ENCODE measurements at places on chromosomes 11 and 22.
A peak's percentile ranks its signal among the peaks of the same experiment; 100 is the strongest.

DNA sequence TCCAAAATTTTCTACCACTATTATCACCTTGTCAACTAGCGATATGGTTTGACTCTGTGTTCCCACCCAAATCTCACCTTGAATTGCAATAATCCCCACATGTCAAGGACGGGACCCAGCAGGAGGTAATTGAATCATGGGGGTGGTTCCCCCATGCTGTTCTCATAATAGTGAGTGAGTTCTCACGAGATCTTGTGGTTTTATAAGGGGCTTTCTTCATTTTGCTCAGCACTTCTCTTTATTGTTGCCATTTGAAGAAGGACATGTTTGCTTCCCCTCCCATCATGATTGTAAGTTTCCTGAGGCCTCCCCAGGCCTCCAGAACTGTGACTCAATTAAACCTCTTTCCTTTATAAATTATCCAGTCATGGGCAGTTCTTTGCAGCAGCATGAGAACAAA is 73.5 kb upstream of the ZC3H12C start:
- no peak overlapping the region for H3K27ac ChIP-seq
- H3K27me3 ChIP-seq = peaks cover 5% of the 10 kb centered on the region
- H3K4me1 ChIP-seq = no peaks in the 10 kb centered on the region
- no peak overlapping the region for H3K4me3 ChIP-seq
- H3K36me3 ChIP-seq = no peaks in the 10 kb centered on the region

GRCh38 chr11:69398529-69399492 is 82.7 kb upstream of the LINC01488 start:
- H3K27ac ChIP-seq = no peak overlapping the region
- no peak overlapping the region for H3K4me3 ChIP-seq
- peaks cover 27% of the 10 kb centered on the region for H3K4me1 ChIP-seq
- H3K36me3 ChIP-seq = peaks cover 6% of the 10 kb centered on the region
- DNase-seq = peak; percentile 36
- H3K27me3 ChIP-seq = peaks cover 15% of the 10 kb centered on the region

GRCh38 chr11:44335052-44335760 is 25.3 kb upstream of the ALX4 start:
- no peaks in the 10 kb centered on the region for H3K36me3 ChIP-seq
- H3K27ac ChIP-seq = no peak overlapping the region
- peaks cover 78% of the 10 kb centered on the region for H3K4me1 ChIP-seq
- DNase-seq = no peak
- peak overlapping the region; percentile 11 for H3K4me3 ChIP-seq

GRCh38 chr11:74459584-74459983 is 7.8 kb downstream of the KCNE3 start:
- peaks cover 10% of the 10 kb centered on the region for H3K27me3 ChIP-seq
- no peak for DNase-seq
- H3K4me3 ChIP-seq = no peak overlapping the region
- H3K27ac ChIP-seq = no peak overlapping the region
- no peaks in the 10 kb centered on the region for H3K4me1 ChIP-seq
- H3K36me3 ChIP-seq = no peaks in the 10 kb centered on the region

DNA sequence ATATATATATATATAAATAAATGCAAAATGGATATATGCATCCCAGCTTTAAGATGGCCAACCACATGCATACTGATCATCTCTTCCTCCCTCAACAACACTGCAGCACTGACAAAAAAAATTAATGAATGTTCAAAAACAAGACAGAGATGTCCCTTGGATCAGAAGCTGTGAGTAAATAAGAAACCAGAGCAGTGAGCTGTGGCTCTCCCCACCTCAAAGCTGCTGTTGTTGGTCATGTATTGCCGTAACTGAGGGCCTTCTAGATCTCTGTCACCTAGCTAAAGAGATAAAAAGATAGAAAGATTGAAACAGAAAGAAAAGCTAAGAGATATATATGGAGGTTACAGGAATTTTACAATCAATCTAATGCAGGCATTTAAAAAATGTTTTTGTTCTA is 15.5 kb upstream of the TMEM135 start:
- no peak overlapping the region for H3K4me3 ChIP-seq
- H3K27me3 ChIP-seq = peaks cover 8% of the 10 kb centered on the region
- no peak for DNase-seq
- peaks cover 8% of the 10 kb centered on the region for H3K36me3 ChIP-seq
- H3K27ac ChIP-seq = peak overlapping the region; percentile 76
- peaks cover 12% of the 10 kb centered on the region for H3K4me1 ChIP-seq

DNA sequence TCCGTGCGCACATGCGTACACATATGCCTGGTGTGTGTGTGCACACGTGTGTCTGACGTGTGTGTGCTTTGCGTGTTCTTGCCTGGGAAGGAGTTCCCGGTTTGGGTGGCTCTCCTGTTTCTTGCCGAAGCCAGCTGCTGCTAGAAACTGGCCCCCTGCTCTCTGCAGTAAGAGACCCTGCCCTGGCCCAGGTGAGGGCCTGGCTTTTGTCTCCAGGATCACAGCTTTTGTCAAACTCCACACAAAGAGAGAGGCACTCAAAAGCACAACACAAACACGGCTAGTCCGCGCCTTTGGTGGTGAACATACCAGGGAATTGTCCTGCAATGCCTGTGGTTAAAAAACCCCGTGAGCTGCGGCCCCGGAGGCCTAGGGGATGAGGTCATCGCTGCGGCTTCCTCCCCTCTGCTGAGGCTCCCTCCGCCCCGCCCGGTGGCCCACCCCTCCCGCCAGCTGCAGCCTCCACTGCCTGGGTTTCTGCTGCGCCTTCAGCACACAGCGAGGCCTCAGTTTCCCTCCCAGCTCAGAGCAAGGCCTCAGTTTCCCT is 88.9 kb downstream of the KCNQ1 start:
- peak overlapping the region; percentile 51 for H3K27ac ChIP-seq
- peaks cover 37% of the 10 kb centered on the region for H3K4me1 ChIP-seq
- peaks cover 7% of the 10 kb centered on the region for H3K27me3 ChIP-seq
- H3K4me3 ChIP-seq = no peak overlapping the region
- peak; percentile 77 for DNase-seq

DNA sequence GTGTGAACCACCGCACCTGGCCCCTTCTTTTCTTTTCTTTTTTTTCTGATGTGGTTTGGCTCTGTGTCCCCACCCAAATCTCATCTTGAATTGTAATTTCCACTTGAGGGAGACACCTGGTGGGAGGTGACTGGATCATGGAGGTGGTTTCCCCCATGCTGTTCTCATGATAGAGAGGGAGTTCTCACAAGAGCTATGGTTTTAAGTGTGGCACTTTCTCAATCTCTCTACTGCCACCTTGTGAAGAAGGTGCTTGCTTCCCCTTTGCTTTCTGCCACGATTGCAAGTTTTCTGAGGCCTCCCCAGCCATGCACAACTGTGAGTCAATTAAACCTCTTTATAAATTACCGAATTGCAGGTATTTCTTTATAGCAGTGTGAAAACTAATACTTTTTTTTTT is 4.9 kb upstream of the TCN2 start:
- H3K4me3 ChIP-seq = no peak overlapping the region
- DNase-seq = no peak
- H3K36me3 ChIP-seq = no peaks in the 10 kb centered on the region
- H3K27ac ChIP-seq = no peak overlapping the region
- H3K27me3 ChIP-seq = peaks cover 4% of the 10 kb centered on the region

- no peaks in the 10 kb centered on the region for H3K36me3 ChIP-seq
- H3K4me1 ChIP-seq = no peaks in the 10 kb centered on the region
- peaks cover 20% of the 10 kb centered on the region for H3K27me3 ChIP-seq
- no peak overlapping the region for H3K27ac ChIP-seq
- H3K4me3 ChIP-seq = no peak overlapping the region
Observed at GRCh38 chr11:71364176-71364671, 84.0 kb downstream of the DHCR7 start.

DNA sequence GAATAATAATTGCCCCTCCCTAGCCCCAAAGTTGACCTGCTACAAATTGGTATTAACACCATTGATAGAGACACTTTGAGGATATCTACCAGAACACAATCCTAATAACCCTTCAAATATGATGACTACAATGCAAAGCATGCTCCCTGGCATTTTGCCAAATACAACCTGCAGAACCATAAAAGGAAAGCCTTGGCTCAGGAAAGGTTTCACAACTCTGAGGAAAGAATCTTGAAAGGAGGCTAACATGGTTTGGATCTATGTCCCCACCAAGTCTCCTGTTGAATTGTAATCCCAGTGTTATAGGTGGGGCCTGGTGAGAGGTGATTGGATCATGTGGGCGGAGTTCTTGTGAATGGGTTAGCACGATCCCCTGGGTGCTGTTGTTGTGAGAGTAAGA is 140.4 kb upstream of the ARHGAP42 start:
- H3K27me3 ChIP-seq = no peaks in the 10 kb centered on the region
- no peak for DNase-seq
- no peak overlapping the region for H3K4me3 ChIP-seq
- H3K36me3 ChIP-seq = no peaks in the 10 kb centered on the region
